Activated T-cell treated with anti-CD3 and anti-CD28 coated beads, Interleukin-2, amount 50 U/mL, for 72 hours (primary cell): ENCODE measurements at places on chromosomes 1 and 21. TPM values are rescaled to one million over a fixed set of nuclear protein-coding genes. Genes with fewer than 3 reads are reported as not detected.

TRAF5 gene
- total RNA-seq, result 38.6 TPM

TRIM45 gene
- total RNA-seq, result 0.30 TPM

TMPRSS3 gene
- 57.1 TPM for total RNA-seq

ADAMTSL4 gene
- 0.86 TPM for total RNA-seq

CFAP57 gene
- 0.36 TPM for total RNA-seq

BTF3L4 gene
- total RNA-seq, result 28.3 TPM

TEX38 gene
- not detected for total RNA-seq

IGSF3 gene
- 3.3 TPM for total RNA-seq

SLC44A5 gene
- total RNA-seq, result not detected

HSPB7 gene
- total RNA-seq, result not detected

SIM2 gene
- 1.9 TPM for total RNA-seq

PLA2G2C gene
- 3.3 TPM for total RNA-seq

GABPA gene
- 27.3 TPM for total RNA-seq

B3GALNT2 gene
- 9.1 TPM for total RNA-seq

CADM3 gene
- not detected for total RNA-seq

GABRD gene
- not detected for total RNA-seq

LCE1C gene
- not detected for total RNA-seq

LIN9 gene
- total RNA-seq, result 11.3 TPM

PODN gene
- total RNA-seq, result not detected

LDLRAD1 gene
- total RNA-seq, result not detected

FBLIM1 gene
- total RNA-seq, result not detected
